ENCODE measurements at places on chromosomes 1 and 21.

- no peak for DNase-seq
These were observed 273.1 kb downstream of the NTNG1 start for GRCh38 chr1:107413951-107414350.

DNA sequence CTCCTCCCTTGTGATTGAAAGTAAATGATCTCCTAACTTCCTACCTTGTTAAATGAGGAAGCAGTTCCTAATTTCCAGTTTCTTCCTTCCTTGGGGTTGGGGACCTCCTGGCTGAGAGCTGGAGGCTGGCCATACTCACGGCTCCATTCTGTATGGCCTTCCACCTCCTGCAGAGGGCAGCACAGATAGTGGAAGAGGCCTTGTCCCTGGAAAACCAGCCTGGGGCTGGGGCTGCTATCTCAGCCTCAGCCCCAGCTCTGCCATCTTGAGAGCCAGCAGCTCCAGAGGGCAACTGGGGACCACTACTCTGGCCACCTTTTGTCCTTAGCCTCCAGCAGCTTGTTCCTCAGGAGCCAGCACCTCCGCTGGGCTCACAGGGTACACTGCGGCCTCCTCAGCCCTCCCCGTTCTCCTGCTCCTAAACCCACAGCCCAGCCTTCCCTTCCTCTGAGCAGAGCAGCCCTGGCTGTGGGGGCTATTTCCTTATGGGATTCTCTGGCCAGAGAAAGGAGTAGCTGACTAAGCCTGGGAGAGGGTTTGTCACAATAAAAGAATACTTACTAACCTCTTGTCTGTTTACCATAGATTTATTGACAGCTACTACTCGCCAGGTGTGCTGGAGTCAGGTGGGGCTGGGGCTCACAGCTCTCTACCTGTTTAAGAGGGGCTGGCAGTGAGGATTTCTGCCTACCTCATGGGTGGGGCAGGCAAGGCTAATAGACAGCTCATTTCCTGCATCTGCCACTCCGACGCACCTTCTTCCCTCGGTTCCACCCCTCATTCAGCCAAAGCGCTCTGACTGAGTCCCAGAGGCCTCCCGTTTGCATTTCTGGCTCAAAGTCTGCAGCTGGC is 6.3 kb downstream of the TMEM234 start:
- DNase-seq = peak; percentile 45

DNA sequence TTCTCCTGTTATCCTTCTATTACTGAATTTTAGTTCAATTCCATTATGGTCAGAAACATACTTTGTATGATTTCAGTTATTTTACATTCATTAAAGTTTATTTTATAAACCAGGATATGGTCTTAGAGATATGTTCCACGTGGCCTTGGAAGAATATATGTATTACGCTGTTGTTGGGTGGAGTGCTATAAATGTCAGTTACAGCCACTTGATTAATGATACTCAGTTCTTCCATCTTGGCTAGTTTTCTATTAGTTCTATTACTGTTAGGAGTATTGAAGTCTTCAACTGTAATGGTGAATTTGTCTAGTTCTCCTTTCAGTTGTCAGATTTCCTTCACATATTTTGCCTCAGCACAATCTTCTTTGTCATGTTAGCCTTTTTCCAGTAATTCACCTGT is 26.7 kb downstream of the CCSAP start:
- DNase-seq = no peak

DNA sequence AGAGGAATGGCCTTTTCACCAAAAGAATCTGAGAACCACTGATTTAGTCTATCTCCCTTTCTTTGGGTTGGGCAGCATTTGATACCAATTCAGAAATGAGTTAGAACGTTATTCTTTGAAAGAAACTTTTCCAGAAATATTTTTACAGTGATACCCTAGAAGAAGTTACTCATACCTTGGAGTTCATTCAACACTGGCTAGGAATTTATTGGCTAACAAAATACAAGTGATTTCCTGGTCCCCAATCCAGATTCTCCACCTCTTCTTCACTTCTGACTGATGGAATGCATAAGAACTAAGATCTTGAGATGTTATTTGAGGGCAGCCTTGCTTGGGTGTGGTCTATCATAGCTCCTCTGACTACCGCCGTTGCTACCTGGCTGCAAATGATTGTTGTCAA is 9.4 kb downstream of the C1orf162 start:
- no peak for DNase-seq
